CD8-positive, alpha-beta memory T cell (primary cell): ENCODE measurements at places on chromosomes 2 and 18.

DNA sequence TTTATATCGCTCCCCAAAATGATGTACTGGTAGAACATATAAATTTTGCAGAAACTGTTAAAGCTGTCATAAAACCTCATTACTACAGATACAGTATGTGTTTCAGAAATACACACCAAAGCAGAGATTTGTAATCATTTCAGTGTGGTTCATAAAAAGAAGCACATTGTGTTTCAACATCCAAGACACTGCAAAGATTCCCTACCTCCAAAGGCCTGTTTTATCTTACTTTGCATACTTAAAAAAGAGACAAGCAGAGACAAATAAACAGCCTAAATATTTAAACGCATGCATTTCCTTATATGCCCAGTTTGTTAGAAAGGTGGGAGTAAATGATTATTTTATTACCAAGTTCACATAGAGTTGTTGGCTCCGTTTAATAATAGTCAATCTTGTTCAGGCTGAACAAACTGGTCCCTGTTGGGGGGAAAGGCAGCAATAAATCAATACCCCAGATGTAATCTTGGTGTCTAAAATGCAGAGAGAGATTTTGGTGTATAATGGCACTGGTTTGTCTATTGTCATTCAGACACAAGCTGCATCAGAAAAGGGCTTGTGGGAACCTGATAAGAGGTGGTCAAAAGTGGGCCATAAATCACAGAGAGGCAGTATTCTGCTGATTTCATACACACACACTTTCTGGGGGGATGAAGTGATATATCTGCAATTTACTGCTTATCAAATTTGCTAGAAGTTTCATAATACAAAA, 321.4 kb upstream of the ETAA1 start:
- DNase-seq, result no peak

DNA sequence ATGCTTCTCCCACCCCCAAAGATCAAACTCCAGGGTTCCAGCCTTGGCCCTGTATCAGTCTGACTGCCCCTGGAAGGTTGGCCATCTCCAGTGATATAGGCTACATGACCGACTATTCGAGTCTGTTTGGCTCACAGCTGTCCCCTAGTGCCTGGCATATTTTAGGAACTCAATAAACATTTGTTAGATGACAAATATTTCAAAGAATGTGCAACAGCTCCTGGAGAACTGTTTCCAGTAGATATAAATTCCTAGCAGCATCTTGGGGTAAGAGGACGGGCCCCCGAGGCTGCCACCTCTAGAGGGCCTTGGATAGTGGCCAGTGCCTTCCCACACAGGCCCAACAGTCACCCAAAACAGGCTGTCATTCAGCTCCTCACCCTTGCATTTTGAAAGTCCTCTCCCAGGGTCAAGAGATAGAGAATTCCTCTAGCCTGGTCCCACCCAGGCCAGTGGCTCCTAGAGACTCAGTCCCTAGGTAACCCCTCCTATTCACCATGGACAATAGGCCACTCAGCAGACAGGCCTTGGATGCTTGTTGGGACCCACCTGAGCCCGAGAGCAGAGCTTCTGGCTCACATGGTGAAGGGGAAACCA, 45.1 kb upstream of the ATP6V1B1 start:
- DNase-seq, result no peak

GRCh38 chr2:134660626-134661402, 58.0 kb downstream of the TMEM163 start:
- no peak for DNase-seq

DNA sequence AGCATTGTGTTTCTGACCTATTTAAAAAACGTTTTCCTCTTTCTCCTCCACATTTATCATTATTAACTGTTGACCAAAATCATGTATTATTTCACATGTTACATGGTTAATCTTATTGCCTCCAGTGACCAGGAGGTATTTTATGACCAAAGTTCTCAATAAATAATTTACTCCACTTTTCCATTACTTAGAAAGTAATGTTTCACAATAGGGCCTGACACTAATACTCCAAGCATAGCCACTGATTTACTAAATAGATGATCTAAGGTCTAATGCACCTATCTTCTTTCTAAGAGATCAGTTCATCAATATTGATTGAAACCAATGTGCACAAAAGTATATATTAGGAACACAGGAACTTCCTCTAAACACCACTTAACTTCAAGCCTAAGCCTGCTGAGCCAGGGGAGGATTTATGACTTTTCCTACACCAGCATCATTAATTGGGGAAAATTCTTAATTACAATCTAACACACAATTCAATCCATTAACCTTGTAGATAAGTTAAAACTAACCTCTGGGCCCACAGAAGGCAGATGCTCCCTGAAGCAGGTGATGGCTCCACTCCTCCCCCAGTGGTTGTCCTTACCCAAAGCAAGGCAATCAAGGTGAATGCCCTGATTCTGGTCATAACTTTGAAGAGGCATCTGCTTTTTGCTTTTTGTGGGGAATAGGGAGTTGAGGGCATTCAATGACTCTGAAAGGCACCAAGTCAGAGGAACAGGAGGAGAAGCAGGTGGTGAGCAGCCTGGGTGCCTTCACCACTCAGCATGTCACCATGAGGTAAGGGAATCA, 33.9 kb downstream of the RBMS1 start:
- no peak for DNase-seq

GRCh38 chr2:68743531-68743930, 8.9 kb downstream of the ARHGAP25 start:
- DNase-seq, result no peak

GRCh38 chr2:19786408-19787058, 115.2 kb downstream of the TTC32 start:
- DNase-seq, result no peak

DNA sequence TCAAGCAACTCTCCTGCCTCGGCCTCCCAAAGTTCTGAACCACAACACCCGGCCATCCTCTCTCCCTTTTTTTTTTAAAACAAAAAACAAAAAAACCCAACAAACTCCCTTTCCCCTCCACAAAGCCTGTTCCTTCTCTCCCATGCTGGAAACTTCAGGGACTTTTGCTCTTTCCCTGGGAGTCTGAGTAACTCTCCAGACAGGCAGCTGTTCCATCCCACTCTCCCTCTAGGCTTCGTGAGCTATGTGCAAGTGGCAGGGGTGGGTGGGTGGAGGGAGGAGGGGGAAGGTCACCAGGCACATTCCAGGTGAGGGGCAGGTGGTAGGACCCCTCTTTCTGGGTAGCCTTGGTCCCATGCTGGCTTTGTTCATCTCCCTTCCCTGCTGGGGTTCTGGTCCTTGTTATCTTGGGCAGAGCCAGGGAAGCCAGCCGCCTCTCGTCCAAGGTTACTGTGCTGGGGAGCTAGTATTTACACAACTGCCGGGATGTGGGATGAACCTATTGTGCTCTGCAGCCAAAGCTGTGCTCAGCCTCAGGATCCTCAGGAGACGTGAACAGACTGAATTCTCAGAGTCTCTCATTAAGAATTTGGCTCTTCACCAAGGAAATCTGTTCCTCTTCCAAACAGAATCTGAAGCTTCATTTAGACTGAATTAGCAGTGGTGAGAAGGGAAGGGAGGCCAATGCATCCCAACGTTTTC, 106.9 kb downstream of the LIPG start:
- no peak for DNase-seq

DNA sequence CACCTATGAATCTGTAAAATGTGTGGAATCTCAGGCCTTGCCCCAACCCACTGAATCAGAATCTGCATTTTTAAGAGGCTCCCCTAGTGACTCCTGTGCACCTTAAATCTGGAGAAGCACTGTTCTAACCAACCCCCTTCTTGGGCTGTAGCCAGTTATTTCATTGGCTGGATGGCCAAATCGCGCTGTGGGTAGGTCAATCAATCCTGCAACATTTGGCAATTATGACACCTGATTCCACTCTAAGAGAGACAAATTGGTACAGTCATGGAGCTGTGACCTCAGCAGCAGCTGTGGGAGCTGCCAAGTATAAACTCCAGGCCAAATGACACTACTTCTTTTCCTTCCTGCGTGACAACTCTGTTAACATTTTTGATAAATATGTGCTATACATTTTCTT, 208.7 kb downstream of the CLIP4 start:
- no peak for DNase-seq

DNA sequence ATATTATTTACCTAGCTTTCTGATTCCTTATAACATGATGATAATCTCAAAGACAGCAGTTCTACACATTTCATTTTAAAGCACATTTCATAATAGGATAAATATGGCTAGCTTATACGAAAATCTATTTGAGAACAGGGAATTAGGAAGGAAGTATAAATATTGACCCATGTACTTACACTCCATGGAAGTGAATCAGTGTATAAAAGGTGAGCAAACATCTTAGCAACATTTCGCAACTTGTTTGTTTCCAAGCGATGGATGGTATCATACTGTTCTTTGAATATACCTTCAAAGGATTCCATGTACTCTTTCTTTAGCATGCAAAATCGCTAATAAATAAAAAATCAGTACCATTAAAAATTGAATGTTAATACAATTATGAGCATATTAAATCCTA, 53.1 kb downstream of the CWC22 start:
- no peak for DNase-seq

GRCh38 chr2:122023059-122023864, 267.8 kb downstream of the TSN start:
- DNase-seq, result no peak

- DNase-seq, result no peak
Observed at GRCh38 chr2:138720035-138720838, 60.0 kb downstream of the NXPH2 start.

- DNase-seq, result no peak
Observed at GRCh38 chr2:232058063-232058877, 96.8 kb downstream of the DIS3L2 start.

DNA sequence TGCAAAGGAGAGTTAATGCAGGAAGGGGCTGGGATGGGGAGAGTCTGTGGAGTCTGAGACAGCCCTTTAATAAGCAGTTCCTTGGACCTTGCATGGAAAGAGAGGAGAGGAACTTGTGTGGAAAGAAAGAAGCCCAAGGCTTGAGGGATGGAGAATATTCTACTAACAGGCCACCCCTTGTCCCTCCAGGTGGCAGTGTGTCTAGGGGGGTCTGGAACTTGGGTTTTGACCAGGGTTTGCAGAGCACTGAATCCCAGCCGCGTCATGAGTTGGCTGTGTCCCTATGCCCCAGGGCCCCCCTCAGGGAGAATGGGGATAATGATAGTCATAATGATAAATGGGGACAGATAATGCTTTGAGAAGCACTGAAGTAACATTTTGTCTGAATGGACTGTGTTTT, 15.0 kb downstream of the TCF7L1 start:
- no peak for DNase-seq

- no peak for DNase-seq
Observed at GRCh38 chr18:45416168-45416567, 199.1 kb upstream of the SLC14A2 start.

- no peak for DNase-seq
Observed at GRCh38 chr18:67612281-67612680, 95.8 kb upstream of the DSEL start.

DNA sequence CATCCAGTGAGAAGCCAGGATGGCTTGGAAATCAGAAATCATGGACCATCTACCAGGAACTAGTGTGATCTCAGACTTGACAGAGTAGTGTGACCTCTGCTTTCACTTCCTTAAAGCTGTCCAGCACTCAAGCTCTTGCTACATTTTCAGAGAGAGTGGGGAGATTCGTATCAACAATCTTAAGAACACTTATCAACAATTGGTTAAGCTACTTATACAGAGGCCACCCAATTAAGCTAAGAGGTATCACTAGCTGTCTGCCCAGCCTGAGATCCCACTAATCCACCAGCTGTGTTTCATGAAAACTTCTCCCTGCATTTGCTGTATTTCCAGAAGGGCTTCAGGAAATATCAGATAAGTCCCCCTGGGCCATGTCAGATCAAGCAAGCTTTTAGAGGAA, 4.2 kb downstream of the RPRM start:
- no peak for DNase-seq

DNA sequence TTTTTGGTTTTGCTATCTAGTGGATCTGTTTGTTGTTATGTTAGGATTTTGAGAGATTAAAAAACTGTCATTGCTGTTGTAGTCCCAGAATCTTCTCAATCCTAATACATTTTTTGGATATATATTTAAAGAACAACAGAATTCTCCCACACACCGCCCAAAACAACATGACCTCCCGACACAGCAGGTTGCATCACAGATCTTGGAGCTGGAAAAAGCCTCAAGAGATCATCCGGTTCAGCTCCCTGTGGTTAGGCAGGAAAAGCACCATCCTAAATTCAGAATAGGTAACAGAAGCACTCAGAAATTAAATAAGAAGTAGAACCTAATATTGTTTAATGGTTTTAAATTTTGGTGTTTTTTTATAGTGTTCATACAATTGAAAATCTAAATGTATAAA, 251.4 kb upstream of the STON1 start:
- DNase-seq, result no peak

DNA sequence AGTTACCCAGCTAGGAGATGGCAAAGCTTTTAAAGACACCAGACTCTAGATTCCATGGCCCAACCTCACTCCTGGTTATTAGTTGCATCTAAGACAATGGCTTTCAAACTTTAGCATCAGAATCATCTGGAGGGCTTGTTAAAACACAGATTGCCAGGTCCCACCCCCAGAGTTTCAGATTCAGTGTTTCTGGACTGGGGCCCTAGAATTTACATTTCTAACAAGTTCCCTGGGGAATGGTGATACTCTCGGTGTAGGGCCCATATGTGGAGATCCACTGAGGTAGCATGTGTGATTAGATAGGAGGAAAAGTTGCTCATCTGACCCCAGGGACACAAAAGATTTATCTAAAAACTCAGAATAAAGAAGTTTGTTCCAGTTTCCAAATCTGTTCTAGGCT, 14.5 kb upstream of the TTR start:
- no peak for DNase-seq

GRCh38 chr2:58688813-58689212, 447.7 kb upstream of the FANCL start:
- DNase-seq, result no peak

DNA sequence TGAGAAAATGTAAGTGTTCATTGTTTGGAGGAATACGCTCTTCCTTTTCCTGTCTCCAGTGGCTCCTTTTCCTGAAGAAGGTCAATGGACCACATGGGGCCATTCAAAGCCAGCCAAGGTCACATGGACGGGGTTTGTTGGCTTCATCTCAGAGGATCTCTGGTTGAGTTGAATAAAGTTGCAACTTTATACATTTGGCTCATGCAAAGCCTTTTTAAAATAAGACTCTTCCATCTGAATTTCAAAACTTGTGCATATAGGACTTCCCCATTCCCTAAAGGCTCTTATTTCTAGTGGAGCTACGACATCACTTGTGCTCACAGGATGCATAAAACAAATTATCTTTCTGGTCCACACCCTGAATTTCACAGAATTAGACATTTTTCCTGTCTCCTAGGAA, 235.5 kb downstream of the CMPK2 start:
- no peak for DNase-seq

- DNase-seq, result no peak
Observed at GRCh38 chr2:23386339-23387220, 1.6 kb downstream of the KLHL29 start.

GRCh38 chr2:86049529-86049928, 56.2 kb downstream of the POLR1A start:
- DNase-seq, result no peak

DNA sequence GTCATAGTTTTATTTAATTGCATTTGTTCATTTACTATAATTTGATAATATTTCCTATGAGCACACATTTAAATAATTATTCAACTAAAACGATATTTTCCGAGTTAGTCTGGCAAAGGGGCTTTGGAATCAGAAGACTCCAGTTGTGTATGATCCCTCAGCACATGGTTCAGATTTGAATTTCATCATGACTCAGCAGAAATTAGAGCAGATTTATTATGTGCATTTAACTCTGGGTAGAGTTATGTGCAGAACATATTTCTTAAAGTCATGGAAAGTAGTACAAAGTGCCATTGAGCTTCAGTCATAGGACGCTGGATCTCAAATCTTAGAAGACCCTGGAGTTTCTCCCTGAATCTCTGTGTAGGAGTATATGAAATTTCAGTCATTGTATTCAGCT, 106.7 kb downstream of the ADCYAP1 start:
- no peak for DNase-seq
